ENCODE measurements at places on chromosomes 3 and 15.

GRCh38 chr3:52014613-52015012, 18.9 kb upstream of the RPL29 start:
- DNase-seq, result no peak

GRCh38 chr15:35705884-35706585, 160.1 kb upstream of the DPH6 start:
- DNase-seq, result no peak

DNA sequence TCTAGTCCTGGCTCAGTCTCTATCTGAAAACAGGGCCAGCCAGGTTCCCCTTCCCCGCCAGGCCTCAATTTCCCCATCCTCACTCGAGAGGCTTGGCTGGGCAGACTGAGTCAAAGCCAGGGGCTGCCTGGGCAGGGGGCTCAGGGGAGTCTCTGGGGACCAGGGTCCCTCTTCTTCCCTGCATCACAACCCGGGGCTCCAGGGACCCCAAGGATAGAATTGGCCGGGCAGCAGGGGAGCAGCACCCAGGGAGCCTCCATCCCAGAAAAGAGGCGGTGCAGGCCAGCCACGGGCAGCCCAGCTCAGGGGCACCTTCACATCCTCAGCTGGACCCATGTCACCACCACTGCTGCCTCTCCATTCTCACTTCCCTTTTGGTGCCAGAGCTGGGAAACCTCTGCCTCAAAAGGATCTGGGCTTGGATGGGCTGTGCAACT, 13.3 kb upstream of the PLXND1 start:
- DNase-seq, result no peak

- no peak for DNase-seq
These were observed 48.7 kb upstream of the MDFIC2 start for GRCh38 chr3:70360979-70361760.

GRCh38 chr3:101964861-101965260, 115.5 kb downstream of the NFKBIZ start:
- DNase-seq, result no peak

All from activated T-cell treated with anti-CD3 and anti-CD28 coated beads for 48 hours (primary cell).